A172 (cell line): ENCODE measurements at places on chromosomes 16 and 17.

DNA sequence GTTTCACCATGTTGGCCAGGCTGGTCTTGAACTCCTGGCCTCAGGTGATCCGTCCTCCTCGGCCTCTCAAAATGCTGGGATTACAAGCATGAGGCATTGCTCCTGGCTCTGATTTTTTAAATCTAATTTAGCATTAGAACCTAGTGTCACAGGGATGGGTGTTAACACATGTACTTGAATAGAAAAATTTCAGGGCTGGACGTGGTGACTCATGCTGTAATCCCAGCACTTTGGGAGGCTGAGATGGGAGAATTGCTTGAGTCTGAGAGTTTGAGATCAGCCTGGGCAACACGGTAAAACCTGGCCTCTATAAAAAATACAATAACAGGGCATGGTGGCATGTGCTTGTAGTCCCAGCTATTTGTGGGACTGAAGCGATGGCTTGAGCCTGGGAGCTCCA is 6.0 kb upstream of the RNF135 start:
- peak; percentile 46 for DNase-seq

DNA sequence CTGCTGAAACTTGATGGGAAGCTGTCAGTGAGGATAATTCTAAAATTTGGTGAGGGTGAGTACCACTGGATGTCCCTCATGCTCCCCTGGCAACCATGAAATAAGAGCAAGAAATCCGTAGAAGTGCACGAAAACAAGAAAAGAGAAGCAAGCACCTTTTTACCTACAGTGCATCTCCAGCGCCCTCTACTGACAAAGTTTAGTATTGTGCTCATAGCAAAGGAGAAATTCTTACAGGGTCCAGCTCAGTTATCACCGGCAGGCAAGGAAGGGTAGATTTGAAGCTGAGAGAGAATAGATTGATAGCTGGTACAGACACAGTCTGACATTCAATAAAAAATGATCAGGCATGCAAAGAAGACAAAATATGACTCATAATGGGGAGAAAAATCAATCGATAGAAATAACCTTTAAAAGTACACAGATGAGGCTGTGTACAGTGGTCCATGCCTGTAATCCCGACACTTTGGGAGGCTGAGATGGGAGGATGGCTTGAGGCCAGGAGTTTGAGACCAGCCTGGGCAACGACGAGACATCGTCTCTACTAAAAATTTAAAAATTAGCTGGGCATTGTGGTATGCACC is 28.3 kb upstream of the TEX2 start:
- no peak for DNase-seq

GRCh38 chr16:57837305-57838125 is 35.2 kb upstream of the KIFC3 start:
- no peak for DNase-seq

DNA sequence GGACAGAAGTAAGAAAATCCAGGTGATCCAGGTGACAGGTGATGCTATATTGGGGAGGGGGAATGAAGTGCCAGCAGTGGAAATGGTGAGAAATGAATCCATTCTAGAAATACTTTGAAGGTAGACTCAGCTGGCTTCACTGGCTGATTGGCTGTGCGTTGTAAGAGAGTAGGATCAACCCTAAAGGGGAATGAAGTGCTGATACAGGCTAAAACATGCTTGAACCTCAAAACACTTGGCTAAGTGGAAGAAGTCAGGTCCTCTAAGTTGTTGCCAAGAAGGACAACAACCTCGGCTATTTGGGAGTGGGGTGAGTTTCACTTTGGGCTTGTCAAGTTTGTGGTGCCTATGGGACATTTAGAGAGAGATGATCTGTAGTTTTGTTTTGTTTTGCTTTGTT is 24.1 kb upstream of the SCNN1B start:
- DNase-seq, result no peak

DNA sequence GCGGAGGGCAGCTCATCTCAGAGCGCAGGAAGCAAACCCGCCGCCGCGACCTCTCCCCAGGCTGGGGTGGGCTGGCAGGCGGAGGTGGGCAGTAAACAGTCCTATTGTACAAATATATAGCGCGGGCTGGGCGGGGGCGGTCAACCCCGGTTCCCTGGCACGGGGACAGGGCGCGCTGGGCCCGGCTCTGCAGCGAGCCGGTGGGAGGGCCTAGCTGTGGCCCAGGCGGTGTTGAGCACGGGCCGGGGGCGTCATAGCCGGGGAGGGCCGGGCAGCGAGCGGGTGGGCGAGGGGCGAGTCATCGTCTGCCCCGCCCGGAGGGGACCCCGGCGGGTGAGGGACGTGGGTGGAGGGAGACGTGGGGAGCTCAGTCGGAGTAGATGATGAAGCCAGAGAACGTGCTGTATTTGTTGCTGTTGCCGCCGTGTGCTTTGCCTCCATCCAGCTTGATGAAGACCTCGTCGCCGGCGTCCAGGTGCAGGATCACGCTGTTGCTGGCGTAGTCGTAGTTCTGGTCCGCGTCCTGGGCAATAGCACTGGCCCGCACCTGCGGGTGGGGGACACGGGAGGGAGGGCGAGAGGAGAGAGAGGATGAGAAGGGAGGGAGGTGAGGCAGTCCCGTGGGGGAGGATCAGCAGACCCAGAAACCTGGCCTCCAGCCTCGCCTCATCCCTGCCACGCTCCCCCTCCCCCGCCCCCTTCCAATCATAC is 8.1 kb downstream of the C1QL1 start:
- DNase-seq, result no peak

- no peak for DNase-seq
Observed at GRCh38 chr17:17888371-17888770, 51.6 kb upstream of the SREBF1 start.

DNA sequence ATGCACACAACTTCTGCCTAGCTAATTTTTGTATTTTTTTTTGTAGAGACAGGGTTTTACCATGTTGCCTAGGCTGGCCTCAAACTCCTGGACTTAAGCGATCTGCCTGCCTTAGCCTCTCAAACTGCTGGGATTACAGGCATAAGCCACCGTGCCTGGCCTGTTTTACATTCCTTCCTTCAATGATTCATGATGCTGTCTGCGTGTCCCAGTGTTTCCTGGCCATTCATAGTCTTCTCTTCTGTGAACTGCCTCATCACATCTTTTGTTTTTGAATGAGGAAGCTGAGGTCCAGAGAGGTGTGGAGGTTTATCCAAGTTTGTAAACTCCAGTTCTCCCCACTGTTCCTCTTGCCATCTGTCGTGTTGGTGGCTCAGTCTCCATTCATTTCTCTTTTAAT is 64.5 kb upstream of the MED9 start:
- DNase-seq, result peak; percentile 58

DNA sequence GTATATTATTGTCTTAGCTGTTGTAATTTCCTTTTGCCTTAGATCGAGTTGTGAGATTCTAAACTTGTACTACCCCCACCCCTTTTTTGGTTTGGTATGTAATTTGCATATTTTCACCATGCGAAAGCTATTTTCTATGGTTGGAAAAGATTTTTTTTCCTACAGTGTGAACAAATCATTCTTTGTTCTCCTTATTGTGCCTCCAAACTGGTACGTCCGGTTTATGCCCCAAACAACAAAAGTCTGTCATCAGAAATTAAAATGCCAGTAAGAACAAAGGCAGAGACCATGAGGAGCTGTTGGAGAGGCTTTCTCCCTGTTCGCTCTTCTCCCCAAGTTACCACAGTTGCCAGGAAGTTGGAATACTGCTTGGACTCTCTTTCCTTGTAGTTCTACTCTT is 66.1 kb downstream of the BCAS3 start:
- DNase-seq, result peak; percentile 41

DNA sequence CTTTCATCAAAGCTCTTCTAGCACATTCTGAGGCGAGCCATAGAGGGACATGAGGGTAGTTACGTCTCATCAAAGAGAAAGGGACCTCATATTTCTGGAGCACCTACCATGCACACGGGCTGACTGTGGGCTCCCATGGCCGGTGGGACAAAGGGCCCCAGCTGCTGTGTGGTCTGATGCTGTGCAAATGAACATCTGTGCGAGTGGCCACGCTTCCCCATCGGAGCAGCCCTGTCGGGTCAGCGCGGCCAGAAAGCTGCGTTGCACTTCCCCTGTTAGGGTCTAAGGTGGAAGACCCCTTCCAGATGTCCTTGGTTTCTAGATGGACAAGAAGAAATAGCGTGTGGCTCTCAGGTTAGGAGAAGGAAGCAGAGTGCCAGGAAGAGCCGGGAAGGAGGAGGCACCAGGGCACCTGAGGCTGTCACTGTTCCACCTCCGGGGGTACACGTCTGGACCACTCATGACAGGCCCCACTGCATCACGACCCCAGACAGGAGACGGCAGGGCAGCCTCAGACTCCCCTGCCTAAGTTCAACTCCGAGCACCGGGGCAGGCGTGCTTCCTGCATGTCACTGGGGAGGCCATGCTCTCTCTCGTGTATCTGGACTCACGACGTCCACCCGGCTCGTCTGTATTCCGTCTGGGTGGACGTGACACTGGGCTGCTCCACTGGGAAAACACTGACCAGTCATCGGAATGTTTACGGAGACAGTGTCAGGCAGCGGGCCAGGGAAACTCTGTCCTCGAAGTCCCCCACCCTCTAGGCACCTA is 8.5 kb upstream of the BAIAP2 start:
- DNase-seq, result no peak
